Hematopoietic multipotent progenitor cell treated with erythropoietin and hydrocortisone succinate and interleukin-3 and kit ligand, for 6 days (in vitro differentiated cells): ENCODE measurements at places on chromosomes 2 and 18.

DNA sequence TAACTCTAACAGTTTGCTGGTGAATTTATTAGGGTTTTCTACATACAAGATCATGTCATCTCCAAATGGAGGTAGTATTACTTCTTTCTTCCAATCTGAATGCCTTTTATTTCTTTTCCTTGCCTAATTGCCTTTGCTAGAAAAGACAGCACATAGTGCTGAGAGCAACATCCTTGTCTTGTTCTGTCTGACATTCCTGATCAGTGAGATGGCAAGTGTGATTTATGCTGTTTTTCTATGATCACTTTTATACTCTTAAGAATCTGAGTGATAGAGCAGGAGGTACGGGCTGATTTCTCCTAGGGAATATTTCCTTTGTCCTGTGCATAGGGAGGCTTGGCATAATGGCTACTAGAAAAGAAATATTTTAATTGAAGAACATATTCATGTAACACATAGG lies 17.3 kb downstream of the LYPD6B start:
- no peak for DNase-seq

DNA sequence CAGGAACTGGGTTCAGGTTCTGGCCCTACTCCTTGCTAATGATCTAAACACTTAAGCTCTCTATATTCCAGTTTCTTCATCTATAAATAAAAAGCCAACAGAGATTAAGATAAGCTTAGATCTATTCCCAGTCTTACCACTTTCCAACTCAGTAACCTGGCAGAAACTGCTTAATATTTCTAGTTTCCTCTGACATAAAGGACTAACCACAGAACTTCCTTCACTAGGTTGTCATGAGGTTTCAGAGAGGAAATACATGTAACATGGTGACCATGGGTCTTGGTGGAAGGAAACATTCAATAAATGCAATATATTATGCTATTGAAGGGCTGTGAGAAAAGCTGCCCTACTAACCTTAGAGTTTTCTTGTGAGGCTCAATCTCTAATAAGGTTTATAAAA lies 114.4 kb upstream of the PDE1A start:
- peak; percentile 6 for DNase-seq

- no peak for DNase-seq
Observed at GRCh38 chr2:200962811-200963123, 693 bp downstream of the ORC2 start.

GRCh38 chr2:219511547-219512325 lies 2.5 kb upstream of the ASIC4 start:
- peak; percentile 78 for DNase-seq

DNA sequence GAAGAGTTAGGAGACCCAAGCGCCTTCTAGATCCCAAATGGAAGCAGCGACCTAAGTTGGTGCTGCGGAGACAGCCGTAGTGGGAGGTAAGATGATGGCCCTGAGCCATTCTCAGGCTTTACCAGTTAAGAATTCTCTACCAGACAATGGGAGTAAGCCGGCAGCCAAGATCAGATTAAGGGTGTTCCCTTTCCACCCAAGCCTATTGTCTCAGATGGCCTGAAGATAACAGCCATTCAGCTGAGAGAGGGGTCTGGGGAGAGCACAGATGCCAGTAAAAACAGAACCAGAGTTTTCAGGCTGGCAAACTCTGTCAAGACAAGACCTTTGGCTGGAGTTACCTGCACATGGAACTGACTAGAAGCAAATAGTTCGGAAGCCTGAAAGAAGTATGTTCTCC lies 191.7 kb upstream of the HAAO start:
- no peak for DNase-seq

DNA sequence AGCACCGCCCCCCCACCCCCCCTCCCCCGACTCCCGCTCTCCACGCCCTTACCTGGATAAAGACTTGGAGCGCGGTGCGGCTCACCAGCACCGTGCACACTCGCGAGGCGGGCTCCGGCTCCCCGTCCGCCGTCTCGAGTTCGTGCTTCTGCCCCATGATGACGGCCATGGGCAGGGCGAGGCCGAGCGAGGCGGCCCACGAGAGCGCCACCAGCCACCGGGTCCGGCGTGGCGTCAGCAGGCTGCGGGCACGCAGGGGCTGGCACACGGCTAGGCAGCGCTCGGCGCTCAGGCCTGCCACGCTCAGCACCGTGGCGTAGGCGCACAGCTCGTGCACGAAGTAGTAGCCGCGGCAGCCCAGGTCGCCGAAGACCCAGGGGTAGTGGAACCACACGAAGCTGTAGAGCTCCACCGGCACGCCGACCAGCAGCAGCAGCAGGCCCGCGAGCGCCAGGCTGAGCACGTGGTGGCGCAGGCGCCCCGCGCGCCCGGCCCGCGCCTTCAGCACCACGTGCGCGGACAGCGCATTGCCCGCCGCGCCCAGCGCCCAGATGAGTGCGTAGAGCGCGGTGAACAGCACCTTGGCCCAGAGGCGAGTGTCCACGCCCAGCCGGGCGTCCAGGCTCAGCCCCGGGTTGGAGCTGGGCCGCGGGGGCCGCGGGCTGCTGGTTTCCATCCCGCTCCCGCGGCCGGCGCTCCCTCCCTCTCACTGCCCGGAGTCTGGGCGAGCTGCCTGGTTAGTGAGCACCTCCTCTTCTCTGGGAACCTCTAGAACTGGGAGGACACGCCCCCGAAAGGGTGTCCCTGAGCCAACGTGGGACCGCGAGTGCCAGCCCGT lies at the start of gene NTSR2:
NTSR2 (minus strand) TSS at position 742 of the 838 bp plus-strand sequence; CDS start at position 676, 66 bp downstream.
- DNase-seq = peak; percentile 75

DNA sequence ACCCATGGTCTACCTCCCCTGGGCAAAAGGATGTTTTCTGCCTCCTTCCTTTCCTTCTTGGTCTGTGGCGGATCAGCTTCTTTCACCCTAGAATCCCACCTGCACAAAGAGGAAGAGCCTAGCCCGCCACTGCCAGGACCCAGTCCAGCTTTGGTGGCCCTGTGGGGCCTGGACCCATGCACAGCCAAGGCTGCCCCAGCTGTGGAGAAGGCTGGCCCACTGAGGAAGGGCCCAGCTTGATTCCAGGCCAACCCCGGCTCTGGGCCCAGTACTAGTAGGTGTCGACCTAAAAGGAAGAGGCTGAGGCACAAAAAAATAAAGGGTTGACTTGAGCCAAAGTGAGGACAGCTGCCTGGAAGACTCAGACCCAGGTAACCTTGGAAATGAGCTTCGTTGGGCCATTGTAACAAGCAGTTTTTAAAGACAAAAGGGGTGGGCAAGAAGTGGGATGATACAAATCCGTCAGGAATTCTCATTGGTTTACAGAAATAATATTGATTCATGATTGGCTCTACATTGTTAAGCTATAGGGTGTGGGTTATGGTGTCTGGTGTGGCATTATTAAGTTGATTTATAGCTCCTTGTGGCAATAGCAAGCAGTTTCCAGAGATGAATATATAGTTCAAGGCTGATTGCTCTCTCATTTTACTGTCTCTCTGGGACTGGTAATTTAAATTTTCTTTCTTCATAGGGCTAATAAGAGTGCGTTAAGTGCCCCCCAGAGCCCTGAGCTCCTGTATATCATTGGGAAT lies 29.8 kb upstream of the MAL start:
- DNase-seq = no peak

DNA sequence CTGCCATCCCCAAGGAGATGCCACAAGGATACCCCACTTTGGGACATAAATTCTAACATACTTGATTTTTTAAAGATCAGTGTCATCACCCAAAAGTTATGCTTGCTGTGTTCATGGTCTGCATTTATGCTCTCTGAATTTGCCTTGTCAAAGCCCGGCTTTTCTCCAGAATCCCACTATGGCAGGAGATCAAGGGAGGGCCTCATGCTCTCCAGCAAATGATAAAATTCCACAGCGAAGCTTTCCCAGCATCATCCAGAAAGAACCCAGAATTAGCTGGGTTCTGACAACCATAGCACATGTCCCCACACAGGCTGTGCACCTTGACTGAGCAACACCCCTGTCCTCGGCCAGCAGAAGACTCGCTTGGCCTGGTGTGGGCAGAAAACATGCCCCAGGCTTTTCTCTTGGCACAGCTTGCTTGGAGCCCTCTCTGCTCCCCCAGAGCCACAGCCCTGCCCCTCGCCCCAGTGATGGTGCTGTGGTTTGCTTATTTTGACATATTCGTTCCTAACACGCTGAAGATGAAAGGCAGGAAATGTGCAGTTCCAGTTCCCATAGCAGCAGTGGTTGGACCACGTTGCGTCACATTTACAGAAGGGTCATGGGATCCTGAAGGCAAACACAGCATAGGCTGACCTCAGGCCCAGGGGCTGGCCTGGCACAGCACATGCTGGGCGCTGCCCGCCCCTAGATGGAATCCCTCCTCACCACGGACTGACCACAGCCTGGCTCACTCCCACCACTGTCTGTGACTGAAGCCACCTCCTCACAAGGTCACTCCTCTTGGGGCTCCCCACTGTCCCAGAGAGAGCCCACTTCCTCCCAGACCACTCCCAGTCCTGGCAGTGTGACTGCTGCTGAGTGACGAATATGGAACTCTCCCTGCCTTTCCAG lies 14.1 kb upstream of the CHRNA1 start:
- DNase-seq = peak; percentile 65

DNA sequence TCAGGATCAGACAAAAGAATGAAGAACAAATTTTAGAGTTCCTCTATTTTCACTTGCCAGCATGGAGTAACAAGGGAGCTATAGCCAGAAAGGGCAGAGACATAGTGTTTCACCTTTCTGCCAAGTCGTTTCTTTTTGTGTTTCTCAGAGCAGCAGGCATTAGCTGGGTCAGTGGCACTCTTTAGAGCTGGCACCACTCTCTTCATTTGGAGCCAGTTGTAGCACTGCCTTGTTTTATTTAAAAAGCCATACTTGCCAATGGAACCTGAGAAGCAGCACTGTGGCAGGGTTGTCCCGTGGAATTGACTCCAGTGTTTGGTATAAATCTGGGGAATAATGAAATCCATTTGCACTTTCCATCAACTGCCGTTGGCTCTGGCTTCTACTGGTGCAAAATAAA lies 64.0 kb downstream of the LRRTM4 start:
- no peak for DNase-seq
